B cell (primary cell): ENCODE measurements at places on chromosomes 3 and 15.

DNA sequence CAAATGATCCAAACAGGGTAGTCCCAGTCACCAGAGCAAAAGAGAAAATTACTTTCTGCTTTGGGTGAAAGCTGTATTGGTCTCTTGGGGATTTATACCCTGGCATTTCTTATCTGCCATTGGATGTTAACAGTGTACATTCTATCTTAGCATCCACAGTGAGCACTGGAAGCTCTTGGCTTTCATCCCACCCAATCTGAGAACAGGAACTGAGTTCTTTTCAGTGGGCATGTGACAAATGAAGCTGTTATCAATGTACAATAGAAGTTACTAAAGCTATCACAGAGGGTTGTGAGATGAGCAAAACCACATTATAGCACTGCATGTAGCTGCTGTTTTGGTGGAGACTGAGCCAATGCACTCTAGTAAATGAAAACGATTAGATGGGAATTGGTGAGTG, 300.7 kb downstream of the TUSC7 start:
- no peak overlapping the region for H3K4me3 ChIP-seq
- no peaks in the 10 kb centered on the region for H3K4me1 ChIP-seq
- no peaks in the 10 kb centered on the region for H3K36me3 ChIP-seq
- no peak overlapping the region for H3K27ac ChIP-seq
- DNase-seq = no peak

DNA sequence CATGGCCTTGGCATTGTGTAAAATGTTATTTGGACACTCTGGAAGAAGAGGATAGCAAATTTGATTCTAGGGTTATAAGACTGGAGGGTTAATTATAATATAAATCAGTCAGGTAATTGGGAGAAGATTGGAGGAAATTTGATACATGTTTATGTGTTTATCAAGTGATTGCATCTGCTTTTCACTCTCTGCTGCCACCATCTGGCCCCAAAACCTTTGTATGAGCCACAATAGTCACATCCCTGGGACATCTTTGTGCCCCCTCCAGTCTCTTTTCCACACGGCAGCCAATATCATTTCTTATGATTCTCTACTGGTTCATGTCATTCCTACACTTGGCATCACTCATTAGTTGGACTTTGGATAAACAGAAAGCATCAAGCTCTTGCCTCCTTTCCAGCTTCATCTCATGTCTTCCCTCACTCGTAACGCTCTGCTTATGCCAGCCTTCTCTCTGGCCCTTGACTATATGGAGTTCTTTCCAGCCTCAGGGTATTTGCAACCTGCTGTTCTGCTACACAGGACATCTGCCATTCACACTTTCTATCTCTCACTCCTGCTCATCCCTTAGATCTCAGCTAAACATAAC, 602.3 kb upstream of the SUCLG2 start:
- H3K27me3 ChIP-seq = no peaks in the 10 kb centered on the region
- no peak overlapping the region for H3K27ac ChIP-seq
- no peak overlapping the region for H3K4me3 ChIP-seq
- DNase-seq = no peak
- no peaks in the 10 kb centered on the region for H3K36me3 ChIP-seq
- H3K4me1 ChIP-seq = no peaks in the 10 kb centered on the region

- no peak overlapping the region for H3K27ac ChIP-seq
- no peaks in the 10 kb centered on the region for H3K27me3 ChIP-seq
- H3K4me3 ChIP-seq = no peak overlapping the region
- H3K36me3 ChIP-seq = no peaks in the 10 kb centered on the region
- peak; percentile 28 for DNase-seq
These were observed 10.2 kb downstream of the ATP10A start for GRCh38 chr15:25852661-25853524.

- H3K36me3 ChIP-seq = peaks cover 24% of the 10 kb centered on the region
- no peaks in the 10 kb centered on the region for H3K4me1 ChIP-seq
- no peak overlapping the region for H3K4me3 ChIP-seq
- H3K27ac ChIP-seq = no peak overlapping the region
- no peak for DNase-seq
These were observed 18.8 kb downstream of the SLC25A26 start for GRCh38 chr3:66239513-66240123.

- H3K36me3 ChIP-seq = no peaks in the 10 kb centered on the region
- peak; percentile 35 for DNase-seq
- no peaks in the 10 kb centered on the region for H3K4me1 ChIP-seq
These were observed 1.1 kb downstream of the HHATL start for GRCh38 chr3:42701371-42702065.

DNA sequence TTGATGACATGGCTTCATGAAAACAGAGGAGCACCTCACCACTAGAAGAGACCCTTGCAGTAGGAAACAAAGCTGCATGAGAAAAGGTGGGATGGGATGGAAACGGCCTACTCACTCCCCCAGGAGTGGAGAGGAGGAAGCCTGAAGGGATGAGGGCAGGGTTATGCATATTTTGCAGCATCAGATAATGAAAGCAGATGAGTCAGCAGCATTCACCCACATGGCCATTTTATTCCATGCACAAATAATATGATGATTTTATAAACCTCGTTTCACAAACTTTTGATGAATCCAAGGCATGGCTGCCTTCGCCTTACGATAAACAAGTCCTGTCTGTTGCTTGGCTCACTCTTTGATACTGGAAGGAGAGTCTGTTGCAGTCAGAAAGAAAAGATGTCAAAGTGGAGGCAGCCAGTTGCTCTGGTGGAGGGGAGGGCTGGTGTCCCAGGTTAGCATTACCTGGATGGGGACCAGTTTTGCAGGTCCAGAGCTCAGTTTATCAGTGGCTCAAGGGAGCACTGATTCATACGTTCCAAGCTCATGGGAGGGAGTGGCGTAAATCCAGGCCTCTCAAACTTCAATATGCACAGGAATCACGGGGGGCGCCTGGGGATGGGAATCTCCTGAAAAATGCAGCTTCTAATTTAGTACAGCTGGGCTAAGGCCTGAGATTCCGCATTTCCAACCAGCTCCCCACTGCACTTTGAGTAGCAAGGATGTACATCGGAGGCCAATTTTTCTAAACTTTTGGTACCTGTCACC, 9.2 kb upstream of the EHD4 start:
- no peak for DNase-seq
- H3K36me3 ChIP-seq = no peaks in the 10 kb centered on the region
- H3K4me1 ChIP-seq = no peaks in the 10 kb centered on the region
- H3K27ac ChIP-seq = no peak overlapping the region
- H3K4me3 ChIP-seq = no peak overlapping the region

GRCh38 chr3:127000761-127001160, 17.8 kb downstream of the PLXNA1 start:
- H3K4me3 ChIP-seq = no peak overlapping the region
- no peak for DNase-seq
- no peaks in the 10 kb centered on the region for H3K27me3 ChIP-seq
- no peaks in the 10 kb centered on the region for H3K36me3 ChIP-seq
- H3K27ac ChIP-seq = no peak overlapping the region

DNA sequence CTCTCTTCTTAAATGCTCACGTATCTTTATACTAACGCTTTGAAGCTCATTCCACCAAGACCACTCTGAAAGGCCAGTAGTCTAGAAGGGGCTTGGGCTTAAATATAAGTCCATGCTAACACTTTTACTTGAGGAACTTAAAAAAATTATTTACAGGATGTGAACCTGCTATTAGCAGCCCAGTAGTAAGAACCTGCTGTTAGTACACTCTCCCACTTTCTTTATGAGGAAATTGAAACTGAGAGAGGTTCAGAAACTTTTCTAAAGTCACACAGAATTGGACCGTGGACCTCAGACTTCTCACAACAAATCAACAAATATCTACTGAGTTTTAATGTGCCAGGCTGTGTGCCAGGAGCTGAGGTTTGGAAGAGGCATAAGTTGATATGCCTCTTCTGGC, 53.4 kb downstream of the SYNPR start:
- H3K4me1 ChIP-seq = no peaks in the 10 kb centered on the region
- H3K4me3 ChIP-seq = no peak overlapping the region
- H3K27me3 ChIP-seq = no peaks in the 10 kb centered on the region
- no peak for DNase-seq
- H3K36me3 ChIP-seq = no peaks in the 10 kb centered on the region

GRCh38 chr3:156304406-156304805, 184.0 kb downstream of the KCNAB1 start:
- no peak for DNase-seq
- no peaks in the 10 kb centered on the region for H3K36me3 ChIP-seq
- no peaks in the 10 kb centered on the region for H3K4me1 ChIP-seq
- H3K27ac ChIP-seq = no peak overlapping the region

- no peaks in the 10 kb centered on the region for H3K4me1 ChIP-seq
- H3K27me3 ChIP-seq = no peaks in the 10 kb centered on the region
- no peak overlapping the region for H3K4me3 ChIP-seq
- DNase-seq = no peak
- H3K36me3 ChIP-seq = no peaks in the 10 kb centered on the region
- no peak overlapping the region for H3K27ac ChIP-seq
These were observed 85.6 kb upstream of the TTC14 start for GRCh38 chr3:180516368-180516767.

DNA sequence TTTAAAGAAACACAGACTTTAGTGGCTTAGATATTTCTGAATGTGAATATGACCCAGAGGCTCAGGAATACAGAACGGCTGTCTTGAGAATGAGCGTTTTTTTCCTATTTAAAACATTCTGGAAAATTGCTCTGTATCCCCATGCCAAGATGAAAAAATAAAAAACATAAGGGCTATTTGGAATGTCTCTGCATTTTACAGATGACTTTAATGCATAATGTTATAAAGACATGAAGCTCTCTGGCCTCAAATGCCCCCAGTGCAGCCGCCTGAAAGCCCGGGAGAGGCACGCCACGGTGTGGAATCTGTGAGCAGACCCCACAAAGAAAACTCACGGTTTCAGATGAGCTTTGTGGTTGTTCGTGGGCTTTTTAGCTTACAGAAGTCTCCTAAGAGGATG, 322.5 kb upstream of the ICE2 start:
- H3K4me3 ChIP-seq = no peak overlapping the region
- H3K27ac ChIP-seq = no peak overlapping the region
- no peak for DNase-seq
- H3K4me1 ChIP-seq = no peaks in the 10 kb centered on the region
- no peaks in the 10 kb centered on the region for H3K36me3 ChIP-seq
- no peaks in the 10 kb centered on the region for H3K27me3 ChIP-seq
